Hypothalamus (tissue), 51 donors: ENCODE measurements at places on chromosomes 4 and X.

DNA sequence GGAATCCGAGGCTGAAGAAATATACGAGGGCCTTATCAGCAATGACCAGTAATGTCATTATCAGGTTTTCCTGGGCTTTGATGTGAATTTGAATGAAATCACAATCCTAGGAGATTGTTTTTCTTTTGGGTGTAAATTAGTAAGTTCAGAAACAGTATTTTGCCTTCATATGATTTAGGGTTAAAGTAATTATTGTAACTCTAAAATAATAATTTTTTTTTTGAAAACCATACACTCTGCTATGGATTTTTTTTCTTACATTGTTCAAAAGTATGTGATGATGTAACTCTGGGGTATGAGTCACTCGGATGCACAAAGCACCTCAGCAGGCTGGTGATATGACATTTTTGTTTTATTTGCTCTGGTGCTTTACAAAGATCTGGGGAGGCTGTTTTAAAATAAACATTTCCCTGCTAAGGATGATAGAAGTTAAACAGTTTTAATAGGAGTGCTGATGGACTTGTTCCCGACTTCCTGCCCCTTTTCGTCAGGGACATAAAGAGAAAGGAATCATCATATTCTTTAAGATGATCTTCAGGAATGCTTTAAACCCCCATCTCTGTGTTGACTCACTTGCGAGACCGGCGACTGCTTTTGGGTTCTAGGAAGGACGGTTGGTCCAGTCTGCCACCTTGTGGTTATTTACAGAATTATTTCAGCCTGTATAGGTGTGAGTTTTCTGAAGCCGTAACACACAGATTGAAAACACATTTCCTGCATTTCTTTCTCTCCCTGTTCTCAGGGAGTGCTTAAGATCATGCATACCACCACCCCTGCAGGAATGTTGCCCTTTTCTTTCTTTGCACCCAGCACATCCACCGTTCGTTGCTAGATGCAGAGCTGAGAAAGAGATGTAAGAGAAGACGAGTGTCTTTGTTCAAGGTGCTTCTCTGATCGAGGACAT is 72.5 kb downstream of the RAPGEF2 start:
- peak; percentile 4 for DNase-seq

DNA sequence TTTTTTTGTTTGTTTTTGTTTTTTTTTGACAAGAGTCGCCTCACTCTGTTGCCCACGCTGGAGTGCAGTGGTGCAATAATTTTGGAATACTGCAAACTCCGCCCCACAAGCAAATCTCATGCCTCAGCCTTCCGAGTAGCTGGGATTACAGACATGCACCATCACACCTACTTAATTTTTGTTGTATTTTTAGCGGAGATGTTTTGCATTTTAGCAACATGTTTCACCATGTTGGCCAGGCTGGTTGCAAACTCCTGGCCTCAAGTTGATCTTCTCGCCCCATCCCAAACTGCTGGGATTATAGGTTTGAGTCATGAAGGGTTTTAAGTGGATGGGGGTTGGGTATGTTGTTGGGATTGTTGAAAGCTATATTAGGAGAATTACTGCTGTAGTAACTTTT is 270.9 kb upstream of the LCORL start:
- DNase-seq = no peak

GRCh38 chrX:52608961-52609360 is 45.7 kb downstream of the SSX7 start:
- no peak for DNase-seq

DNA sequence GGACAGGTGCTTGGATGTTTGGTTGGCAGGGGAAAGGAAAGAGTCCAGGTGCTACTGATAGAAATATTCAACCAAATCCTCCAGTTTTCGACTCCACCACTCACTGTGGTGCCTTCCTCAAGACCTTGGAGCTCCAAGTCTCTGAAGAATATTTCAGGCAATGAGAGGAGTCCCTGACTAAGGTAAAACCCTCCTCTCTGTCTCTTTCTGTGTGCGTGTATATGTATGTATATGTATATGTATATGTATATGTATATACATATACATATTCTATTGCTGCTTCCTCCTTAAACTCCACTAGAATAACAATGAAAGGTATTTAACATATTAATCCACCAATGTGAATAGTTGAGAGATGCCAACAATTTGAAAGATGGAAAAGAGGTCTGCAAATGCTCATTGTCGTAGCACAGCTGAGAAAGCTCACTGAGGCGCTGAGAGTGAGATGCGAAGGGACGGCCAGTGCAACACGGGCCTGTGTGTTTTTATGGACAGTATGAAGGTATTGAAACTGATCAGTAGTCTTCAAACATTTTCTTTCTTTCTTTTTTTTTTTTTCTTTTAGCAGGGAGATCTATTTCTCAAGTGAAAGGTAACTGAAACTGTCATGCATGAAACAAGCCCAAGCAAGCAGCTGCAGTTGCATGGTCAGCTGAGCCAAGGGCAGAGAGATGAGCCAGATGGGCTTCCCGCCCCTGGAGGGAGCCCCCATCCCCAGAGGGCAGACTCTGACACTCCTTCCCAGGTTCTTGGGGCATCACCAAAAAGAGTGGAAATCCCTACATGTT is 41.1 kb upstream of the HS3ST1 start:
- DNase-seq = no peak

DNA sequence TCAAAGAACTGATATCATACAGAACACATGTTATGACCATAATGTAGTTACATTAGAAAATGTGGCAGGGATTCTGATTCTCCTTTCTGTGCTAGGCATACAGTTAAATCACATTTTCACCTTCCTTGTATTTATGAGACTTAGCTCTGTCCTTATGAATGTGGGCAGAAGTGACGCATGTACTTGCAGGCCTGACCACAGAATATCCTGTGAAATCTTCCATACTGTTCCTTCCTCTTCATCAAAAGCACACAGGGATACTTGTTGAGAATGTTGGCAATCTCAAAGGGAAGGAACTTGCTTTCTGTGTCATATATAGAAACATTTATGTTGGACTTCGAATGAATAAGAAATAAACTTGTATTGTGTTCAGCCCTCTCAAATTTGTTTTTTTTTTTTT is 17.2 kb upstream of the MYOZ2 start:
- DNase-seq = no peak

- DNase-seq = no peak
Measured at GRCh38 chr4:159778298-159778697, 675.4 kb downstream of the RAPGEF2 start.

DNA sequence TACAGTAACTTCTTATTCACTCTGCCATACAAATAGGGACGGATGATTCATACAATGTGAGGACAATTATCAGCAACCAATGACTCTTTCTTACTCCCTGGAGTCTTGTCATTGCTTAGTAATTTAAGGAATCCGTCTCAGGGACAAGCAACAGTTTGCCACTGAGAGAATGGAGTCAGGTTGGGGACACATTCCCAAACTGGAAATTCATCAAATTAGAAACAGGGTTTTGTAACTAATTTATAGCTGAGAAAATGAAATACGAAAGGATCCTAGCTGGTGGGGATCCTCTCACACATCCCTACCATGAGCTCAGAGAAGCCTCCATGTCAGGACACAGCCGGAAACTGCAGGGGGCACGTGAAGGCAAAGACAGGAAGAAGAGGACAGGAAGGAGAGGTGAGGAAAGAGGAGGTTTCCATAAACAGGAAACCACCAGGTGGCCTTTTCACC is 50.4 kb upstream of the KDR start:
- no peak for DNase-seq

- no peak for DNase-seq
Measured at GRCh38 chr4:11727903-11728564, 299.3 kb upstream of the HS3ST1 start.

GRCh38 chrX:773292-774025 is 142.9 kb downstream of the SHOX start:
- no peak for DNase-seq

GRCh38 chr4:145820407-145820806 is 118.2 kb downstream of the ZNF827 start:
- DNase-seq = no peak

DNA sequence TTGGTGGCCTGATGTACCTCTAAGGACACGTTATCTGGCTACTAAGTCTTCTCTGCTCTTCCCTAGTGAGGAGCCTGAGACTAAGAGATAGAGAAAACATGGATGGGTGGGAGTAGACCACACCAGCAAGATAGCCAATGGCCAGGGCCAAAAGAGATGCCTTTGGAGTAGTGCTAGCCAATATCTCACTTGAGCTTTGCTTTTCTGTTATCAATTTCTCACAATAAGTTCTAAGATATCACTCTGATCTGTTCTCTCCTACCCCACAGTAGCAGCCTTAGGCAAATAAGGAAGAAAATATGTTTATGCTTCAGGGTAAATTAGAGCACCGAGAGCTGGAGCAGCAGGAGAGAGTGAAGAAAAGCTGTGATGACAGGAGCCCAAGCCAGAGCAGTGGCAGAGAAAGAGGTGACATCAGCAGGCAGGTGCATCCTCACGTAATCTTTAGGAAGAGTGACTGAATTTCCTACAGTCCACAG is 343.9 kb upstream of the NOCT start:
- no peak for DNase-seq

DNA sequence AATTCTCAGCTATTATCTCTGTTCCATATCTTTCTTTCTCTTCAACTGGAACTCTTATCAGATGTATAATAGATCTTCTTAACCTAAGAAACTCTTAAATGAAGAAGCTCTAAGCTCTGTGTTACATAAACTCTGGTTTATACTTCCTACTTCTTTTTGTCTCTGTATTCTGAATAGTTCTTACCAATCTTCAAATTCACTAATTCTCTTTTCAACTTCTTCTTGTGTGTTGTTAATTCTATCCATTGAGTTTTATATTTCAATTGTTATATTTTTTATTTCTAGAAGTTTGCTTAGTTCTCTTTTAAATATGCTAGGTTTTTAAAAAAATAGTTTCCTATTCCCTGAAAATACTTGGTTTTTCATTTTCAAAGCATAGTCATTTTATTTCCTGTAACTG is 13.2 kb upstream of the MMAA start:
- no peak for DNase-seq

GRCh38 chrX:3990569-3990968 is 277.1 kb upstream of the PRKX start:
- DNase-seq = no peak

DNA sequence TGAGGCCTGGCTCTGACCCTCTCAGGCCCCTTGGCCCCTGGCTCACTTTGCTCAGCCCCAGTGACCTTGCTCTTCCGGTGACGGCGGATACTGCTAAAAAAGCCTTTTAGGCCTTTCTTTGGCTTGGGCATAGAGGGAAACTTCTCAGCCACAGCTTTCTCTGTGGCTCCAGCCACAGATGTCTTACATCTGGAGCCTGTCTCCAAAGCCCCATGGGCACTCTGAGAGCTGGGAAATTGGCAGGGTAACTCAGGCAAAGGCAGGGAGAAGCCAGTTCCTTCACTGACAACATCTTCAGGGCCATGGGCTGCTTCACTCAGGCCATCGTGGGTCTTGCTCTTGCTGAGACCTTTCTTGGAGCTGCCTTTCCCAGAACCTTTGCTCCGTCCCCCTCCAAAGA is 12.8 kb downstream of the AMER1 start:
- DNase-seq = no peak

- DNase-seq = no peak
Measured at GRCh38 chrX:133868682-133869081, 116.7 kb downstream of the GPC3 start.

DNA sequence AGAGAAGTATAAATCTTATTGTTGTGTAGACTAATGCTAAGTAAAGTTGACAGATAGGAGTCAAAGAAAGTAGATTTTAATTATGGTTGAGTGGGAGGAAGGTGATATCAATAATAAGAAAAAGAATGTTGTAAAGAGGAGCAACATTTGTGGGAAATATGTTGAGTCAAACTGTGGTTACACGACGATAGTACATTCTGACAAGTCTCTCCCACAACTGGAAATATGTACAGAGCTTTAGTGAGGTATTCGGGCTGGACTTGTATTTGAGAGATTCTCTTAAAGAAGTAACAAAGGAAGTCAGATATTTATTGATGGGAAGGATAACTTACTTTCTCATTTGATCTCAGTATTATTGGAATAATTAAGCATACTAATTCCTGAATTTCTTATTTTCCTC is 525.3 kb upstream of the MAGEB2 start:
- no peak for DNase-seq

GRCh38 chr4:100190643-100191600 is 654 bp upstream of the DDIT4L start:
- no peak for DNase-seq

GRCh38 chr4:57312296-57312695 is 202.1 kb upstream of the IGFBP7 start:
- DNase-seq = no peak

DNA sequence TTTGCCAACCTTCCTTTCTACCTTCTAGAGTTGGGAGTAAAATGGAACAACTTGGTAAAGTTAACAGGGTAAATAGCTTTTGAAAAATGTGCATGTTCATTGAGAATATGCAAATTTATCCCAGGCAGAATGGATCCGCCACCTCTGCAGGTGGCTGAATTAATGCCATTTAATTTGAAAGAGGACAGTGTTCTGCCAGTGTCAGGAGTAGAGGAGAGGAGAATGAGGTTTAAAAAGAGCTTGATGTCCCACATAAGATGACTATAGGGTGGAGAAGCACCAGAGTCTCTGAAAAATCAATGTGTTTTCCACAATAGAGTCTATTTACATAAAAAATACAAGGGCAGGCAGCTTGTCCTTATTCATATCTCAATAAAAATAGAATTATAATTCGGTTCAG is 1804.3 kb upstream of the PCDH10 start:
- DNase-seq = no peak

DNA sequence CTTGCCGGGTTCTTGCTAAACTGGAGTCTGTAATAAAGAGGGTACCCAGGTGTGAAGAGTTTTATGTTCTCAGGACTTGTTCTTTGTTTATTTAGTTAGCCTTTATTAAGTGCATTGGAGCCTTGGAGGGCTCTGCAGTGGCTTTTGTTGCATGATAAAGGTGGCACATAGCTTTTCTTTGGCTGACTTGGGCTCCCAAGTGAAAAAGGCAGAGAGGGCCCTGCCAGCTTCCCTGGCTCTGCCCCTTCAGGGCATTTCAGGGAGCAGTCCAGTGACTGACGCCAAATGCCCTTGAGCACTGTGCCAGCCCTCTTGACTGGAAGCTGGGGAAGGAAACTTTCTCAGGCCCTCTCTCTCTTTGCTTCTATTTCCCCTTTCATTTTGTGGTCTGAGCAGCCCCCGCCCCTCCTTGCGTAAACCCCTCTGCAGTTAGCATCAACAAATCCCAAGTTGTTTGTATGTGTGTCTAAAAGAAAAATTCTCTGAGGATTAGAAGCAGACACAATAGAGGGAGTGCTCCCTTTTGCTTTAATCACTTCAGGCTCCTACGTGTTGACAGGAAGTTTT is 152.2 kb downstream of the NHS start:
- DNase-seq = no peak
